ENCODE measurements at places on chromosomes 1 and 21. TPM values are rescaled to one million over a fixed set of nuclear protein-coding genes. Genes with fewer than 3 reads are reported as not detected.

The GJA8 gene
- not detected for total RNA-seq

The ARHGEF19 gene
- 3.5 TPM for total RNA-seq

The ZCCHC17 gene
- total RNA-seq: 31.3 TPM

The LCE3C gene
- not detected for total RNA-seq

The WDR64 gene
- total RNA-seq: not detected

The ERG gene
- 0.44 TPM for total RNA-seq

The AMY2A gene
- not detected for total RNA-seq

The TACSTD2 gene
- total RNA-seq: 0.33 TPM

The FCGR3A gene
- total RNA-seq: not detected

The GPA33 gene
- not detected for total RNA-seq

The CCDC18 gene
- total RNA-seq: 9.1 TPM

The NHLH2 gene
- total RNA-seq: not detected

The CYP4Z1 gene
- not detected for total RNA-seq

The RRP1B gene
- total RNA-seq: 19.3 TPM

The KMO gene
- 0.17 TPM for total RNA-seq

The OR2L5 gene
- total RNA-seq: not detected

The MMP23B gene
- 2.5 TPM for total RNA-seq

The OR2T35 gene
- total RNA-seq: not detected

The ETV3L gene
- total RNA-seq: not detected

The GNAT2 gene
- total RNA-seq: 0.17 TPM

The ADGRB2 gene
- 7.4 TPM for total RNA-seq

The NTNG1 gene
- 11.6 TPM for total RNA-seq

The MEX3A gene
- total RNA-seq: 2.0 TPM

The NHLH1 gene
- not detected for total RNA-seq

The EVA1C gene
- total RNA-seq: 5.5 TPM

The ACTL8 gene
- total RNA-seq: not detected

The PPIAL4G gene
- total RNA-seq: not detected

All from smooth muscle cell of trachea (primary cell).